ENCODE measurements at places on chromosomes 7 and 10. TPM values are rescaled to one million over a fixed set of nuclear protein-coding genes. Genes with fewer than 3 reads are reported as not detected.

GRCh38 chr7:32916006-32916405 is 24.4 kb upstream of the KBTBD2 start:
- DNase-seq: no peak

CALML5 gene
- total RNA-seq: not detected

LRRC61 gene
- 32.0 TPM for total RNA-seq

- no peak for DNase-seq
These were observed 923 bp downstream of the TRIL start for GRCh38 chr7:28957064-28957750.

DNA sequence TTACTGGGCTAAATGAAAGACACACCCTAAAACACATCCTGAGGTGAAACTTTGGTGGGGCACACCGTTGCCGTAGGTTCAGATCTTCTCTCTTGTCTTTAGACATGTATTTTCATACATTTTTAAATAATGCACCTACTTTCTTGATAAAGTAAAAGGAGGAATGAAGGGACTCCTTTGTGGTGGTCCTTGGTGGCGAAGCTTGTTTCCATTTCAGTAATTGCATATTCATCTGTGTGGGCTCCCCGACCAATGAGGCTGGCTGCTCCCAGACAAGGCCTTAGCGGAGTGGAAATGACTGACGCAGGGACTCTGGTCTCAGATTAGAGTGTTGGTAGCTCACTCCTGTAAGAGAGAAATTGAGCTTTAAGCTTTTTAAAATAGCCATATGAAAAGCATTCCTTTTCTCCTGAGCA is 815 bp downstream of the CCSER2 start:
- peak; percentile 45 for DNase-seq

GRCh38 chr10:46079831-46080585 is 33.9 kb upstream of the MSMB start:
- DNase-seq: no peak

DNA sequence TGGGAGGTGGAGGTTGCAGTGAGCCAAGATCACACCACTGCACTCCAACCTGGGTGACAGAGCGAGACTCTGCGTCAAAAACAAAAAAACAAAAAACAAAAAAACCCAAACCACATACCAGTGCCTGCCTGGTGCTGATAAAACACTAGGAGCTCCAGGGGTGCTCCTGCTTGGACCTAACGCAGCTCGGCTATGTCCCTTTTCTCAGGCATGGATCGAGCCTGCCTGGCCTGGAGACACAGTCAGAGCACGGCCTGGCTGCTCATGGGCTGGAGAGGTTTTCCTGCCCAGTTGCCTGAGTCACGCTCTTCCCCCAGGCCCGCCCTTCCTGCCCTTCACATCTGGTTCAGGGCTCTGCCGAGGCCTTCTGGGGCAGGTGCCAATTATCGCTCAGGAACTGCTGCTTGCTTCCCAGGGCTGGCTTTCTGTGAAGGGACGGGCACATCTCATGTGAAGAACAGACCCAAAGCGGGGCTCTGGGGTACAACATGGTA is 12.6 kb upstream of the NPFFR1 start:
- DNase-seq: no peak

DNA sequence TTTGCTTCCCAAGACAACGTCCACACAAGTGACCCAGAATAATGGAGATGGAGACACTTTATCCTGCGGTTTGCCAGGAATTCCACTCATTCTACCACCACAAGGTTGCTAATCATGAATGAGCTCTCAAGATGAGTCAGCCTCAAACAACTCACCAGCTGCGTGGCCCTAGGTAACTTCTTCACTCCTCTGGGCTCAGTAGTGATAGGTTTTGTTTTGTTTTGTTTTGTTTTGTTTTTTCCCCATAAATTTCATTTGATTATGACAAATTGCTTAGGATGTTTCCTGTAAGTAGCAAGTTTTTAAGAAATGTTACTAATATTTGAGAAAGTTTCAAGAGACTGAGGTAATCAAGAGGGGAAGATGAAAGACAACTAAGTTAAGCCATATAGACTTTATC is 286.8 kb downstream of the PARD3 start:
- no peak for DNase-seq

DNA sequence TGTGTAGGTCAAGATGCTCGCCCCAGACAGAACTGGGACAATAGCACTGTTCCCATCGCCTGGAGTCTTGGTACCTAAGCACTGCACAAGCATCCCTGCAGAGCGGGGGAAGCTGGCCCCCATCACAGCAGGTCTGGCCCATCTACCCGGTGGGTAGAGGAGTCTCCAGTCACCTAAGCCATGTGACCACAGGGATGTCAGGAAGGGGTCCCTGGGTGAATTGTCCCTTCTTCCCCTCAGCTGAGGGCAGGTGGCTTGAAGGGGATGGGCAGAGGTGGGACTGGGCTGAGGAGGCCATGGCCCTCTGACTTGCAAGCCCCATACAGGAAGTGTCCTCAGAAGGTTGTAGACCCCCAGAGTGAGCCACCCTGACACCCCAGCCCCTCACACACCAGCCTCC is 39.7 kb downstream of the FRMPD2 start:
- DNase-seq: no peak

- DNase-seq: no peak
These were observed 229.3 kb upstream of the MEOX2 start for GRCh38 chr7:15915686-15916293.

TMEM176B gene
- 0.20 TPM for total RNA-seq

DNA sequence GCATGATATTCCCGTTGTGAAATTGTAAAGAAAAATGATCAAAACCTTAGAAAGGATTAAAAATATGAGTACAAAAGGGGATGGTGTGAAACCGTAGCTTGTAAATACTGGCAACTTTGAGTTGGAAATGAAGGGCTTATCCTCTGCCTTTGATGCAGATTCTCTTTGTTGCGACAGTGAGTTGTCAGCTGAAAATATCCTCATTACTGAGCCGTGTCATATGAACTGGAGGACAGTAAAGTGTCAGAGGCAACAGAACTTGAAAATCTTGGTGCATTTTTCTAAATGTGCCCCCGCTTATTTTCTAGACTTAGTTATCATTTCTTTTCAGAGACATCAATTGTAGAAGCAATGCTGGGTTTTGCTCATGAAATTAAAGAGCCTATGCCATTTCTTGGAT is 170.5 kb upstream of the NPS start:
- DNase-seq: no peak

SLC35G1 gene
- total RNA-seq: 4.6 TPM

EPO gene
- total RNA-seq: not detected

Measured in CD8-positive, alpha-beta memory T cell (primary cell).